ENCODE measurements at places on chromosomes 5 and 9. TPM values are rescaled to one million over a fixed set of nuclear protein-coding genes. Genes with fewer than 3 reads are reported as not detected.
A peak's percentile ranks its signal among the peaks of the same experiment; 100 is the strongest.

- DNase-seq, result no peak
Observed at GRCh38 chr9:123924727-123925126, 5.2 kb downstream of the DENND1A start.

DNA sequence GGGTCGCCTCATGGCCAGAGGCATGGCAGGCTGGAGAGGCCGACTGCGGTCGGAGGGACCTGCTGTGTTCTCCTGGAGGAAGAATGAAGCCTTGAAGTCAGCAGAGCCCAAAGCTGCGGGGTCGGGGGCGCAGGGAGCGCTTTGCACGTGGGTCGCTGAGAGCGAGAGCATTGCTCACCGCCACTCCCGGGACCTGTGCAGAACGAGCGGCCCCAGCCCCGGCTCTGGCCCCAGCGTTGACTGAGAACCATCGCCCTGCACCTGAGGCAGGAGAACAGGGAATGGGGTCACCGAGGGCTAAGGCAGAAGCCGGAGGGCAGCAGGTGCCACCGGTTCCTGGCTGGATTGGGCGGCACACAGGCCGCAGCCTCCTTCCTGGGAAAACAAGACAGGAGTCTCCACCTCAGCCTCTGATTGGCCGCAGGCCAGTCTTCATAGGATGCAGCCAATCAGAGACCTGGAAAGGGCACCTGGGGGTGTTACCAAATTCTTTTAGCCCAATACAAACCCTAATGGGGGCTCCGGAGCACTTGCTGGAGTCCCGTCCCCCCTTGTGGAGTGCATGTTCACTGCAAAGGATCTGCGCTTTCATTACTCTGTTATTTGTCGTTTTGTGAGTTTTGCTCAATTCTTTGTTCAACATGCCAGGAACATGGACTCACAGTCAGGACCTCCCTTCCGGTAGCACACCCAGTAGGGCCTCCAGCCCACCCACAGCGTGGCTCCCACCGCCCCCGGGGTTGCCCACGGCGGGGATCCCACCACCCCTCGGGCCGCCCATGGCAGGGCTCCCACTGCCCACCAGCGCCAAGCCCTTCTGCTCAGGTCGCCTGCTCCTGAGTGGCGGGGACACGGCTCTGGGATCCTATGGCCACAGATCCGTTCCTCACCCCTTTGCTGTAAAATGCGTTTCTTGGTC, 24.7 kb upstream of the SLC6A19 start:
- DNase-seq, result peak; percentile 81

- no peak for DNase-seq
Observed at GRCh38 chr9:17045381-17045940, 89.4 kb upstream of the CNTLN start.

DNA sequence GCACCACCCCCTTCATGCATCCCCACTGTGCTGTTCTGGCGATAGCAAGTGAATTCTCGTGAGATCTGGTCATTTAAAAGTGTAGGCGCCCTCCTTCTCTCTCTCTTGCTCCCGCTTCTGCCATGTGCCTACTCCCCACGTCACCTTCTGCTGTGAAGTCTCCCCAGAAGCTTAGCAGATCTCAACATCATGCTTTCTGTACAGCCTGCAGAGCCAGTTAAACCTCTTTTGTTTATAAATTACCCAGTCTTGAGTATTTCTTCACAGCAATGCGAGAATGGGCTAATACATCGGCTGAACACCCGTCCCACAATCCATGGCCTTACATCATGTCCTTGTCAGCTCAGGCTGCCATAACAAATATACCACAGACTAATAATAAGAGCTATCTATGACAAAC, 17.4 kb downstream of the SHC3 start:
- no peak for DNase-seq

GRCh38 chr5:176814313-176814685, 3.9 kb downstream of the UNC5A start:
- no peak for DNase-seq

DNA sequence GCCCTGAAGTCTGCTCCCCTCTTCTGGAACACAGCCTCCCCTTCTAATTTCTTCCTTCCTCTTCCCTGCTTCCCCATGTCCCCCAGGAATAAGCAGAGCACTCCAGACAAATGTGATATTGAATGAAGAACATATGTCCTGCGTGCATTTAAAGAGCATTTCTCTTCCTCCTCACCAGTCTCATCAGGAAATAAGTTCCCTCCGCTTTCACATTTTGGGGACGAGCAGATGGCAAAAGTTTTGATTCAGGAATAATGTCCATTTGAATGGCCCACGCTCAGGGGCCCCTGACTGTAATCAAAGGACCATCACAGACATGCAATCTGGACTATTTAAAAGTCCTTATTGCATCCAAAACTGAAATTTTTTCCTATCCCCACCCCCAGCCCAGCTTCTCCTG, 316.1 kb downstream of the CDK5RAP2 start:
- DNase-seq, result no peak

The AQP7 gene
- total RNA-seq, result not detected

The DMRTA1 gene
- total RNA-seq, result 6.9 TPM

The TAF11L10 gene
- total RNA-seq, result not detected

The OR1J2 gene
- total RNA-seq, result not detected

The PHYHD1 gene
- 10.4 TPM for total RNA-seq

The CMYA5 gene
- total RNA-seq, result 0.49 TPM

The ZNF883 gene
- 44.4 TPM for total RNA-seq

The CDC37L1 gene
- 26.9 TPM for total RNA-seq

The FCN1 gene
- not detected for total RNA-seq

All from GM23338 (cell line).